Activated gamma-delta T cell treated with anti-CD3 and anti-CD28 coated beads, Interleukin-2, amount 50 U/mL, for 16 hours (primary cell): ENCODE measurements at places on chromosomes 7 and 10.

DNA sequence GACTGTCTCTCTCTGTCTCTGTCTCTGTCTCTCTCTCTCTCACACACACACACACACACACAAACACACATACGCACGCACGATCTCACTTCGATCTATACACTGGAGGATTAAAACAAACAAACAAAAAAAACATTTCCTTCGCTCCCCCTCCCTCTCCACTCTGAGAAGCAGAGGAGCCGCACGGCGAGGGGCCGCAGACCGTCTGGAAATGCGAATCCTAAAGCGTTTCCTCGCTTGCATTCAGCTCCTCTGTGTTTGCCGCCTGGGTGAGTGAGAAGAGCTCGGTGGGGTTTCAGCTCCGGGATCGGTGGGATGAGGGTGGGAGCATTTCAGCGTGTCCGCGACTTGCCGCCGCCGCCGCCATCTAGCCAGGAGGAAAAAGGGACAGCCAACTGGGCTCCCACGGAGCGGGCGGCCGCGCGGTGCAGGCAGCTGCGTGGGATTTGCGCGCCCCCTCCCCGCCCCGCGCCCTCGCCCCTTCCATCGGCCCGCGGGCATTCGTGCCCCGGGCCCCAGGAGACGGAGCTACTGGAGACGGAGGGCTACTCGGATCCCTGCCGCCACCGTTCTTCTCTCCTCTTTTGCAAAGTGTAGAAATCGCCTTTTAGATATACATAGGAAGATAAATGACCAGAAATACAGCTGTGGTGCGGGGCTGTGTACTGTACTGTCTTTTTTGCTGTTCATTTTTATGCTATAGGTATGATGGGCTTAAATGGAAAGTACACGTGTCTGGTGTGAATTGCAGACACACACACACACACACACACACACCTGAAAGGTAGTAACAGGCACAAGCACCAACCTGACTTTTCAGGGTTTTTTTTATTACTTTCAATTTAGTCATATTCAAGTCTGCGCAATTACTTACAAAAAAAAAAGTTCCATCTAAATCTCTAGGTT lies 581 bp downstream of the PTPRZ1 start:
- DNase-seq = no peak

GRCh38 chr10:71638064-71638821 lies 81.3 kb downstream of the C10orf105 start:
- no peak for DNase-seq

DNA sequence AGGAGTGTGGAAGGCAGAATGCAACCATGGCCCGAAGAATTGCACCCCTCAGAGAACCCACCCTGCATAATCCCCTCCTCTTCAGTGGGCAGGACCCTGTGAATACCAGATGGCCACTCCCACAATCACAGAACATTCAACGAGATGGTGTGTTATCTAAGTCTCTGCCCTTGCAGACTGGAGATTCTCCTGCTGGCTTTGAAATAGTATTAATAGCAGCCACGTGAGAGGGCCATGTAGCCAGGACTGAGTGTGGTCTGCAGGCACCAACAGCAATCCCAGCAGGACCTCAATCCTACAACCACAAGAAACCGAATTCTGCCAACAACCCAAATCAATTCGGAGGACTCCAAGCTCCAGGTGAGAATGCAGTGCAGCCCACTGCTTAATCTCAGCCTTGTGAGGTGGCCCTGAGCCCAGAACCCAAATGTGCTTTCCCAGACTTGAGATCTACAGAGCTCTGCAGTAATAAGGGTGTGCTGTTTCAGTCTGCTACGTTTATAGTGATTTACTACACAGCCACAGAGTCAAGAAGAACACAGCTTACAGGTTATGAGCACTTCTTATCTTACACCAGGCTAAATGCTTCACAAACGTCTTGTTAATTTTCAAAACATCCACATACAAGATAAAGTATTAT lies 72.1 kb downstream of the VOPP1 start:
- no peak for DNase-seq

DNA sequence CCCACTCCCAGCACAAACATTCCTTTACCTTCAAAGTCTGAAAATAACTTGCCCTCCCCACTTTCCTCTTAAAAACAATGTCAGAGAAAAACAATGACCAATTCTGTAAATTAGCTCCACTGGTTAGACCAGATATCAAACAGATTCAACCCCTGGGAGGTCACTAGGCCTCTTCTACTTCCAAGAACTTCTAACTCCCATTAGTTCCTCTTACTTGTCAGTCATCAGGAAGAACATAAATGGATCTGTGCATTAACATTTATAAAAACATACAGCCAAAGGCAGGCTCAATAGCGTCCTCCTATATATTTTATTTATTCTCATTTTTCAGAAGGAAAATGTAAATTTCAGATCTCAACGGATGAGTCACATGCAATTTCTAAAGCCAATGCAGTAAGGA lies 2.2 kb downstream of the ELAPOR2 start:
- no peak for DNase-seq

DNA sequence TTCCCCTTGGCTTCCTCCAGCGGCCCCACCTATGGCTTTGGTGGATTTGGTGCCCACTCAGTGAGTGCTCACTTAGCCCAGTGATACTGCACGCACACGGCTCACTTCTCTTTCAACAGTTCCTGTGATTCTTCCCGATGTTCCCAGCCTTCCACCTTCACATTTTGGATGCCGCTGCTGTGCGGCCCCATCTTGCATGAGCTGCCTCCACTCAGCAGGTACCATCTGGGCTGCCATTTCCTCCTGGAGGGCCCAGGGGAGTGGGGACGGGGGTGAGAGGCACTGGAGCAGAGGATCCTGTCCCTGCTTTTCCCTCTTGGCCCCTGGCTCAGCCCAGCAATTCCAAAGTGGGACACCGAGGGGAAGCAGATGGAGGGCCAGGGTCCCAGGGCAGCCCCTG lies 323.3 kb upstream of the ZNF32 start:
- no peak for DNase-seq

GRCh38 chr10:120423431-120424197 lies 33.4 kb upstream of the PLPP4 start:
- no peak for DNase-seq

DNA sequence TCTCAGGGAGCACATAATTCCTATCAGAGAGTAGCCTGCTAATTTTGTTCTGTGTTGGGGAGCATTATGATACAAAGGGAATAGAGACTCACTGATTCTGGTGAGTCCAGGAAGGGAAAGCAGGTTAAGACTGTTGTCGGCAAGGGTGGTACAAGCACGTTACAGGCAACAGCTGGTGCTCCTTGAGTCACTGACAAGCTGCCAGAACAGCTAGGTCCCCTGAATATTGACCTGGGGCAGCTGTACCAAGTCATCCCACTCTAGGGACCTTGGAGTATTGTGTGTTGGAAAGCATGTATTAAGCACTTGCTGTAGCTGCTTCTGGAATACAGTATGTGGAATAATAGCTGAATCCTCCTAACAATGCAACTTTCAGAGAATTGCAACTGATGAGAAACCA lies 37.0 kb upstream of the GLCCI1 start:
- no peak for DNase-seq

DNA sequence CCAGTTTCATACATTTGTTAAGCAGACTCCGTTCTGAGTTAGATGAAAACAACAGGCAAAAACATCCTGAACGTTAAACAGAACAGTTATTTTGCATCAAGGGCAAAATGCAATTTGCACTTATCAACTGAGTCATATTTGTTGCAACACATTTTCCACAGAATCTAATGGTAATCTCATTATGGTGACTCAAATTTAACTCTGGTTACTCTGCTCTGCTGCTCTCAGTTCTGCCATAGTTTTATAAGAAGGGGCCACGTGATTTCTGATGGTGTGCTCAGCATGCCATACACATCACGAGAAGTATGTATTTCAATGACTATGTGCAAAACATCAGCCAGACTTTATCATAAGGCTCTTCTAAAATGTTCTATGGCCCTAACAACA lies 148.8 kb downstream of the CHCHD3 start:
- DNase-seq = no peak

GRCh38 chr7:99314504-99314903 lies 11.2 kb upstream of the ARPC1A start:
- no peak for DNase-seq

- DNase-seq = no peak
Observed at GRCh38 chr7:43753843-43754242, 4.6 kb upstream of the BLVRA start.

DNA sequence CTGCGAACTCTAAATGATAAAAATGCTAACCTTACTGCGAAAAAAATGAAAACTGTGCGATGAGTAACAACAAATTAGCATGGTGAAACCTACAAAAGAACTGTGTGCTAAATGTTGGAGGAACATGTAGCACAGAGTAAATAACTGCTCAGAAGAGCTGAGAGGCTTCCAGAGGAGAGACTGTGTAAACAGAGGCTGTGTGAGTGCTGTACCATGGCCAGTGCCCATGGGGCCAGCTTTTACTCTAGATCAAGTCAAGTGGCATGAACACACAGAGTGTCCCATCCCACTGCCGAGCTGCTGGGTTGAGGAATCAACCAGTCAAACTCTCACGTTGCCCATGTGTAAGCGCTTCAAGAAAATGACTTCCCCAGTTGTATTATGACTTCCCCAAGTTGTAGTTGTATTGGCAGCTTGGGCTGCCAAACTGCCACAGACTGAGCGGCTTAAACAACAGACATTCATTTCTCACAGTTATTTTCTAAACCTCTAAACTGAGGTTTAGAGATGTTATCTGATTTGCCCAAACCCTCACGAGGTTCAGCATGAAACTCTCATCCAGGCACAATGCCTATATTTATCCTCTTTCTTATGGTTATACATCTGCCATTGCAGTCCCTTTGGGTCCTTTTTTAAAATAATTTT lies 270.7 kb downstream of the ABCA13 start:
- DNase-seq = no peak

GRCh38 chr7:30977222-30977621 lies 13.5 kb downstream of the GHRHR start:
- no peak for DNase-seq

DNA sequence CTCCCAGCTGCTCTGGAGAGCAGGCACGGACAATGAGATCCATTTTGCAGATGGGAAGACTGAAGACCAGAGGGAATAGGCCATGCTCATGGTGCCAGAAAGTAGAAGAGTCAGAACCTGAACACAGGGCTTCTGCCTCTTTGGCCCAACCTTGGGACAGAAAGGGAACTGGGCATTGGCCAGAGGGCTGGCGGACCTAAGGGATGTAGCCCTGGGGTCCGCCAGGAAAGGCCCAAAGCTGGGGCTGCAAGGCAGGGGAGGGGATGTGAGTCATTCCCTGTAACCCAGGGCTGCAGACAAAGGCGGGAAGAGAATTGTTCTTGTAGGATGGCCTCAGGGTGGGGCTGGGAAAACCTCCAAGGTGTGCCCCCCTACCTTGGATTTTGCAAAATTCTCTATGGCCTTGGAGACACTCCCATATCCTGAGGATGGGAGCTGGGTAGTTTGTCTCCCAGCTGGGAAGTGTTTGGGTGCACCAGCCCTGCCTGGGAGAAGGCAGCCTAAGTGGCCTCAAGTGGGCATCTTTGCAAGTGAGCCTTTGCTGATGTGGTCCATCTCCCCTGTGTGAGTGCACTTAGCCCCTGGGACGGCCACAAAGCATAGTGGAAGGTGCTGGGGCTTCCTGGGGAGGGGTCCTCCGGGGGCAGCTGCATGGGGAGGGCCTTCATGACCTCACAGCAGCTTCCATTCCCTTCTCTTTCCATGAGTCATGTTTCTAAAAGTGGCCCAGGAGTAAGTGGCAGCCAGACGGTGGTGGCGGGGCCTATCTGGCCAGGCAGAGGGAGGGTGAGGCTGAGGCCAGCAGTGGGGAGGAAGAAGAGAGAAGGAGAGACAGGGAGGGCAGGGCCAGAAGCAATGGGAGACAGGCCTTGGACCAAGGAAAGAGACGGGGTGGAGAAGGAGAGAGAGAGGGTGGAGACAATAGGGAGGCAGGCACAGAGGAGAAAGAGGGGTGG lies 9.2 kb downstream of the AQP1 start:
- DNase-seq = no peak

DNA sequence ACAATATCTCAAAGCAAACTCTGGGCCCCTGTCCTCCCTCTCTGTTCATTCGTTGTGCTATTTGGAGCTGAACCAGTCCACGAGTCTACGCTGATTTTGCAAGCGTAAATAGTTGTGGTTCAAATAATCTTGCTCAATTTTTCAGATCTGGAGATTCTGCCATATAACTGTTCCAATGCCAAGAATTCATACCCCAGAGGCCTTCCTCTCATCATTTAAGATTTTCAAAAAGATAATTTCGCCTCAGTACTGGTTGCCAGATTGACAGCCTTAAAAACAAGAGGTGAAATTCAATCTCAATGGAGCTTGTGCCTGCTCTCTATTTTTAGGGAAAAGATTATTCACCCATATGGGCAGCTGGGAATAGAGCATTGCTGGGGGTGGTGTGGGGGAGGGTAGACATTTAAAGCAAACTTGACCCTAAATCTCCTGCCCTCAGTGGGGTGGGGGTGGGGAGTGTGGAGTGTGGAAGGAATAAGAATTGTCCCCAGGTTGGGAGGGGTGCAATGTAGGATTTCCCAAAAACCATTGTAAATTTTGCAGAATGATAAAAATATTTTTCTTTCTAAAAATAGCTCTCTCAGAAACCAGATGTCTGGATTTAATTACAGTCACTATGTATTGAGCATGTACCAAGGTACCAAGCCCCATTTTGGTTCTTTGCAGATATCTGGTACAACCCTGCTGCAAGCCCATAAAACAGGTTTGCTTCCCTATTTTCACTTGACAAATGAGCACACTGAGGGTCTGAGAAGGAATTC lies 104.7 kb upstream of the EEPD1 start:
- DNase-seq = no peak

DNA sequence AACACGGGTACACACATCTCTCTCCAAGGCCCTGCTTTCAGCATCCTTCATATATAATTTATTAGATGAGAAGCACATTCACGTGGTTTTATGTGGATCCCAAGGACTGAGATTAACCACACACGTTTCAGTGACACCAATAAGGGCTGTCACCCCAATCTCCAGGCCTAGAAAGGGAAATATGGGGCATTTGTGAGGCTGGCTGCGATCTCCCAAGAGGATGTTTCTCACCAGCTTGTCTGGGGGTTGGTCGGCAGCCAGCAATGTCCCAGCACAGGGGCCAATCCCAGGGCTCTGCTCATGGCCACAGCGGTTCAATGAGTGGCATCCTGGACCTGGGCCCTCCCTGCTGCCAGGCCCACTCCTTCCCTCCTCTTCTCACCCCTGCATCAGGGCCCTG lies 115.5 kb downstream of the ITIH5 start:
- DNase-seq = no peak

- DNase-seq = no peak
Observed at GRCh38 chr10:50447691-50448090, 176.1 kb downstream of the SGMS1 start.

GRCh38 chr7:65411249-65411648 lies 37.6 kb downstream of the ZNF92 start:
- DNase-seq = no peak

GRCh38 chr10:16599662-16600061 lies 78.0 kb upstream of the C1QL3 start:
- DNase-seq = no peak

DNA sequence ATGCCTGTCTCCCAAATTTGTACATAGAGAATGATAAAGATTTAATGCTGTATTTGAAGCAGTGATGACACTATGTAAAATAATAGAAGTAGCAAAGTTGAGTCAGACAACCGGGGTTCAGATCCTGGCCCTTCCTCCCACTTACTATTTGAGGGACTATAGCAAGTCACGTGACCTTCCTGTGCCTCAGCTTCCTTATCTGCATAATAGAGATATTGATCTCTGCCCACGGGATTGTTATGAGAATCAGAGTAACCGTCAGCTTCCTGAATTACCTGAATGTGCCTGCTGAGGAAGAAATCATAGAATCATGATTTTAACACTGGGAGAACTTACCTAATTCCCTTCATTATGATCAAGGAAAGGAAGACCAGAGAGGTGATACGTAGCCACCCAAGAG lies 26.9 kb downstream of the CASP7 start:
- no peak for DNase-seq
